ENCODE measurements at places on chromosomes 2 and 18.

- DNase-seq, result no peak
Measured at GRCh38 chr2:39433586-39434195, 3.4 kb downstream of the MAP4K3 start.

GRCh38 chr2:239188536-239188935 is 212.3 kb downstream of the HDAC4 start:
- no peak for DNase-seq

- no peak for DNase-seq
Measured at GRCh38 chr18:28432339-28432738, 255.4 kb upstream of the CDH2 start.

DNA sequence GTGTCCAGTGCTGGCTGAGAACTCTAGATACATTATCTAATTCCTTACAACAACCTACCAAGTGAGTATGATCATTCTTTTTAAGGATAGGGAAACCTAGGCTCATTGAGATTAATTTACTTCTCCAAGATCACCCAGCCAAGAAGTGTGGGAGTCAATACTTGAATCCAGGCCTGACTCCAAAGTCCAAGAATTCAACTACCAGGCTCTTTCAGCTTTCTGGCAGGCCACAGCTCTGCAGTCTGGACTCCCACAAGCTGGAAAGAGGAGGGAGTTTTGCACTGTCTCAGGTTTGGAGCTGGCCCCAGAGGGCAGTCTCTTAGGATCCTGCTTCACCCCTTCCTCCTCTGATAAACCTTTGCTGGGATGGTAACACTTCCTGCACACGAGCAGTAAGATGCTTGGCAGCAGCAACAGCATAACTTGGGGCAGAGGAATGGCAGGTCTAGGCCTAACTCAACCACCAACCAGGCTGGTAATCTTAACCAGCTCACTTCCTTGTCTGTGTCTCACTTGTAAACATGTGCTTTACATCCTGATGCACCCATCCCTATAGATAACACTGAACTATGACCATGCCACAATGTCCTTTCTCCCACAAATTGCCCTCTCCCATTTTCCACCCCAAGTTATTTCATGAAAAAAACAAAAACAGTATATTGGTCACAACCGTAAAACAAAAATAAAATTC is 111.1 kb upstream of the ACAA2 start:
- no peak for DNase-seq

DNA sequence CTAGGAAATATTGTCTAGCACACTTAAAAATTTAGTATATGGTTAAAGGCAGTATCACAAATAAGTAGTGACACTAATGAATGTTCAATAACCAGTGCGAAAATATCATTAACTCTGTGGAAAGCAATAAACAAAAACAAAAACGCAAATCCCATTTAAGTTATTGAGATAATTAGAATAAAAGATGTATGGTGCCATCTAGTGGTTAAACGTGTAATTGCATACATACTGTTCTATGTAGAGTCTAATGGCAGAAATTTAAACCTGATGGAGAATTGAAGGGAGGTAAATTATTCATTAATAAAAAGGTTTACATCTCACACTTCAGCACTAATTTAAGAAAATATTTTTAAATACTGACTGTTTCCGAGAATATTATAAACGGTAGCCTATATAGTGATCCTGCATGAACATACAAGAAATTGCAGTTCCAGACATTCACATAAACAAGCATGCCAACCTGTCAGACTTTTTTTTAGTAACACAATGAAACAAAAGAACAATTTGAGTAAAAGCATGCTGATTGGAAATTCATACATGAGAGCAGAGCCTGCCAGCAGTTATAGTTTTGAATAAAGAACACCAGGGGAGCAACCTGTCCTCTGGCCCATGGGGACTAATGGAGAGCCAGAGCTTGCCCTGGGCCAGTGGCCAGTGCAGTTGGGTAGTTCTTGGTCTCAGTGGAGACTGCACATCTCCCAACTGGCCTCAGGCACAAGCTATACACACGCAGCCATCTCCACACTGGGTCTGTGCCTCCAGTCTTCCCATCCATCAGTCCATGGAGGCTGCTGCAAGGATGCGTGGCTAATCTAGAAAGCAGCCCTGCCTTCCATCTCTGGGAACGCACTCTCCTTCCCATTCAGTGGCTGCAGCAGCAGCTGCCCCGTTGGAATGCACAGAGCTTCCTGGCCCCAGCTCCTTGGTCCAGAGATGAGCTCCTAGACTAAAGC is 28.0 kb downstream of the GCG start:
- no peak for DNase-seq

DNA sequence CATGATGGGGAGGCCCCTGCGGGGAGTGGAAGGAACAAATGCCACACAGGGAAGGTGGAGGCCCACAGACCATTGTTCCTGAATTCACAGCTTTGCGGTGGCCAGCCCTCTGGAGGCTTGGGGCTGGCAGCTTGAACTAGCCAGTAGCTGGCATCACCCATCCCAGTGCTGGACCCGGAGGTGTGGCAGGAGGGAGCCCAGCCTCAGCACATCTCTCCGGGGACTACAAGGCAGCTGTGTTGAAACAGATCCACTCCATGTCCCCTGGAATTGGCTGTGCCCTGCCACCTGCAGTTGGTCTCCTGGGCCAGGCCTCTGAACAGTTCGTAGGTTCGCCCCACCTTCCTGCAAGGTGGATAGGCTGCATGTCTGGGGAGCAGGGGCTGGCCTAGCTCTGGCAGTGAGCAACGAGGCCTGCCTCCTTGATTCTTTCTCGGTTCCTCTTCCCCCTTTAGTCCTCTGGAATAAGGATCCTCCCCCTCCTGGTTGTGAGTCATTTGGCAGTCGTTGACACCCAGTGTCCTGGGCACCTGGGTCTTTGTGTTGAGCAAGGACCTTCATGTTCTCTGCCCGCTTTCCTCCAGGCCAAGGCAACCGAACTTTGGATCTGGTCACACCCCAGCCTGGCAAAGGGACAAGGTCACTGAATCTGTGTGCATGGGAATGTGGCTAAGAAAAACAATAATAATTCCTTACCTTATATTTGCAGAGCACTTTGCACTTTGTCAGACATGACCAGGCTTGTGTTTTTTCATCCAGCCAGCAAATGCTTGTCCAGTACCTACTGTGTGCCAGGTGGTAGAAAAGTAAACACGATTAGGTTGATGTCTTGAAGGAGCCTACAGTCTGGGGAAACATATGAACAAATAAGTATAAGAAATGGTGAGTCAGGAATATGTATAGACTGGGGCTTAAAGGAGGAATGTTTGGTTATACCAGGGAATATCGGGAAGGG is 55.0 kb upstream of the MCFD2 start:
- DNase-seq, result no peak

DNA sequence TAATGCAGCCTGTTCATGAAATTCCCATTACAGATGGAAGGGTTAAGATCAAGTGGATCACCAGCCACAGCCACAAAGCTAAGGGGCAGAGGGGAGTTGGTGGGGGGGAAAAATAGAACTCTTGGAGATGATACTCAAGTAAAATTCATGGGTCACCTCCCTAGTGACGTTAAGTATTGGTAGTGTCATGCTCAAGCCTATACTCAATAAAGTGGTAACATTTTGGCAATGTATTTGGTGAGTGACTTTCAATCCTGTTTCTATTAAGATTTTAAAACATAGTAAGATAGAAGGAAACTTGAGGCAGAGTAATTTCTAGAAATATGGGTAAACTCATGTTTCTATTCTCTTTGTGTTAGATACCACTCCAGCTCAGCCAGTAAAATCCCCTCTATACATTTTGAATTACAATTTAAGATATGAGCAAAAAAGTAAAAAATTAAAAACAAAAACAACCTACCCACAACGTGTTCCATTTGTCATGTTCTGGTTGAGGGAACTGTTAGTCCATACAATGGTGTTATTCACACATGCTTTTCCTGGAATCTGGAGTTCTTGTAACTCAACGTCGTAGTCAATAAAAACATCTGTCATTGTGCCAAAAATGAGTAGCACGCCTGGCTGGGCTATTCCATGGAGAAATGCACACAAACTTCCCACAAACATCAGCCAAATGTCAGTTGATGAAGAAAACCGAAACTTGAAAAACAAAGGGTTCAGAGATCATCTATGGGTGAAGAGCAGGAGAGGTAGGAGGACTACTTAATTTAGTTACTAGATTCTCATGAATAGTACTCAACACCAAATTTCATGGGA is 18.1 kb downstream of the ABCB11 start:
- DNase-seq, result no peak

DNA sequence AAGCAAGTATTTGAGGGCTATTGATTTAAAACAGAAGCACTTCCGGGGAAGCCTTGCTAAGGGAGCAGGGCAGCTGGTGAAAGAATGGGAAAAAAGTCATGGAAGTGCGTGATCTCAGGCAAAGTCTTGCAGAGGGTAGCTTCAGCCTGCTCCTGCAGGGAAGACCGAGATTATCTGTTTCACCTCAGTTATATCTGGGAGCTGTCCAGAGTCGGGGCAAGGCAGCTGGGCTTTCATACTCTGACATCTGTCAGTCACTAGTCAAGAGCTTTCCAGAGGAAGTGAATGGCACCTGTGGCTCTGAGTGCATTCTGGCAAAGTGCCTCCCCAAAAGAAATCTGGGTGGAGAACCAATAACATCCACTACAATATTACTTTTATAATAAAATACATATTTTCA is 8.7 kb downstream of the NXPH2 start:
- no peak for DNase-seq

DNA sequence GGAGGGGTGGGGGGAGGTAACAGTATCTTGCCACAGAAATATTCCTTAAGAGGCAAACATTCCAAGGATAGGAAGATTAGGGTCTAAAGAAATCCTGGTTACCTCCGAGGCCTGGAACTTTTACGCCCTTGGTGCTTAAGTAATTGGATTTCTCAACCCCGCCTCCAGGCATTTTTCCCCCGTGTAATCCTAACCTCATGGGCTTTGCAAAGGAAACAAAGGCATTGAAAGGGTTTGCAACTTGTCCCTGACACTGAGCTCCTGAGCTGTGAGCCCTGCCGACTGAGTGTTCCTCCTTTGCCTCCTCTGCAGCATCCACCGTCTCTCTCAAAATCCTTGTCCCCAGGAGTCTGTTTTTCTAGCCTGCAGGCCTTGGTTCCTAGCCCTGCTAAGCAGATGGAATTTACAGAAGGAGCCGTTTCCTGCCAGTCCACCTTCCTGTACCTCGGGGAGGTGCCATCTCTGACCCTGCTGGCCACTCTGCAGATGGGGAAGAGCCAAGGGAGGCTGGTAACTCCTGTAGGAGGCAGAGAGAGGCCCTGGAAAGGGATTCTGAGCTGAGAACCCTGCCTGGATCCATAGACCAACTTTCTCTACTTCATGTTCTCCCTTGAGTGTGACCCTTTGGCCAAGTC is 24.2 kb downstream of the TET3 start:
- DNase-seq, result no peak

DNA sequence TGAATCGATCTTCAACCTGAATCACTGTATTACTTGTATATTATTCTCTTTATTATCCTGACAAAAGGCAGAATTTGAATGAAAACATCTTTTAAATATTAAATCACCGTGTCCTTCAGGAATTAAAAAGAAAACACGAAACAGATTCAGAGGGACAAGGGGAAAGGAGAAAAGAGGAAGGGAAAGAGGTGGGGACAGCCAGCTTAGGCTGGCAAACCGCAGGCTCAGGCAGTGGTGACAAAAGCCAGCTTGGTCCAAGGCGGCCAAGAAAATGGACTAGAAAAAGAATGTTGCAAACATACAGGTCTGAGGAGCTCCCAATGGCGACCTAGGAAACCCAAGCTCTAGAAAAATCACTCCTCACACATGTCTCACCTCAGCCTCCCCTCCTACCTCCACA is 6.8 kb downstream of the B4GALT6 start:
- DNase-seq, result no peak

GRCh38 chr2:152336854-152337510 is 2.0 kb downstream of the FMNL2 start:
- no peak for DNase-seq

- DNase-seq, result no peak
Measured at GRCh38 chr2:137333386-137334165, 568.2 kb downstream of the THSD7B start.

GRCh38 chr18:55592572-55592971 is 4.6 kb upstream of the TCF4 start:
- no peak for DNase-seq

DNA sequence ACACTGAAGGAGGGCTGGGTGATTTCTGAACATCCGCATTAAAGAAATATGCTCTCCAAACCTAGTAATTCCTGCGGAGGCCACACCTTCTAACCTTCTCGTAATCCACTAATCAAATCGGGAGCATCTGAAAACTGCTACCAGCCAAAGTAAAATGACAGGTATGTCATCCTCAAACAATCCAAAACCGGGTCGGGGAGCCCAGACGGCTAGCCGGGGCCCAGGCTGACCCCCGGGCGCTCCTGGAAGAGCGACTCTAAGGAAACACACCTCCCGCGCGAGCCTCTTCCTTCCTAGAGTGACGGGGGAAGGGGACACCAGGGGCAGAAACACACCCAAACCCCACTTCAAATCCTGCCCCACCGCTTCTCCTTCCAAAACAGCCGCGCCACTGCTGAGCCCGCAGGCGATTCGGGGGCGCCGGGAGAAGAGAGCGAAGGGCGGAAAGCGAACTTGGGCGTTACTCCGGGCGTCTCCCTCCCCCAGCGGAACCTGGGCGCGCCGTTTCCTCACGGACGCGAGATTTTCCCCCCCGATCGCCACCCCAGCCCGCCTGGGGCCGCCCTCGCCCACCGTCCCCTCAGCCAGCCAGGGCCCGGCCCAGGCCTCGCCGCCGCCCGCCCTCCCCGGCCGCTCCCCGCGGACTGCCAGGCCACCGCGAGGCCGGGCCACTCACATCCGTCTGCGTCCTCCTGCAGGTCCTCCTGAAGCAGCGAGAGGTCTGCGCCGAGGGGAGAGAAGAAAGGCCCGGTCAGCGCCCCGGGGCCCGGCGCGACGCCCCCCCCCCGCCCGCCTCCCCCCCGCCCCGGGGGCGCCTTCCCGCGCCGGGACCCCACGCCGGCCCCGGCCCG is 584 bp downstream of the PPP4R1 start:
- no peak for DNase-seq

GRCh38 chr2:113266431-113266830 is 12.3 kb downstream of the PAX8 start:
- DNase-seq, result no peak

- no peak for DNase-seq
Measured at GRCh38 chr2:8380566-8380965, 301.3 kb upstream of the ID2 start.

- DNase-seq, result no peak
Measured at GRCh38 chr2:127579231-127579630, 43.7 kb downstream of the MYO7B start.

GRCh38 chr2:119086327-119086726 is 72.2 kb downstream of the C1QL2 start:
- no peak for DNase-seq

GRCh38 chr2:234071664-234072063 is 21.2 kb downstream of the SPP2 start:
- no peak for DNase-seq

GRCh38 chr2:217988014-217988839 is 14.6 kb downstream of the TNS1 start:
- DNase-seq, result no peak

DNA sequence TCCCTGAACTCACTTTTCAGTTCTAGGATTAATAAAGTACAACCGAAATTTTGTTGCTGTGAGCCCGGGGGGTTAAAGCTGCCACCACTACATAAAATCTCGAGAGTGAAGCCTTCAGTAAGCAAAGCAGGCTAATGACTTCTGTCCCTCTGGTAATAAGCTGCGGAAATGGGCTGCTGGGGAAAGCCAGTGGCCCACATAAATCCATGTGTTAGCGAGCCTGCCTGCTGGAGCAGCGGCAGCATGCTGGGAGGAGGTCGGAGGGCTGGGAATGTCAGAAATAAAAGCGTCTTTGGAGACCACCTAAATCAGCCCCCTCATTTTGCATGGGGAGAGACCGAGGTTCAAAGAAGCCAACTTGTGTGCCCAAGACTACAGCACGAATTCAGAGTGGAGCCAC is 371.7 kb downstream of the TNS1 start:
- DNase-seq, result no peak

- no peak for DNase-seq
Measured at GRCh38 chr2:239468491-239469105, 67.8 kb upstream of the HDAC4 start.
